ENCODE measurements at places on chromosomes 12 and 14.

GRCh38 chr14:93944348-93945069, 17.4 kb downstream of the FAM181A start:
- DNase-seq, result no peak

DNA sequence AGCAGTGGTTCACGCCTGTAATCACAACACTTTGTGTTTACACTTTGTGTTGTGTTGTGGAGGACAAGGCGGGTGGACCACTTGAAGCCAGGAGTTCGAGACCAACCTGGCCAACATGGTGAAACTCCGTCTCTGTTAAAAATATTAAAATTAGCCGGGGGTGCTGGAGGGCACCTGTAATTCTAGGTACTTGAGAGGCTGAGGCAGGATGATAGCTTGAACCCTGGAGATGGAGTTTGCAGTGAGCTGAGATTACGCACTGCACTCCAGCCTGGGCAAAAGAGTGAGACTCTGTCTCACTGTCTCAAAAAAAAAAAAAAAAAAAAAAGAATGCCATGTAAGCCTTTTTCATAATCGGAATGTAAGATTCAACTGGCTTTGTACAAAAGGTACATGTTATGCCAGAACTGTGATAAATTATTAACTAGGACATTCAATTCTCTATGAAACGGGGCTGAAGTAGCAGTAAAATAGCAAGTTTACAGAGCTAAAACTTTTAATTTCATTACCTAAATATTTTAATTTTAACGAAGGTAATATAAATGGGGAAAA, 13.9 kb upstream of the PITPNM2 start:
- no peak for DNase-seq

DNA sequence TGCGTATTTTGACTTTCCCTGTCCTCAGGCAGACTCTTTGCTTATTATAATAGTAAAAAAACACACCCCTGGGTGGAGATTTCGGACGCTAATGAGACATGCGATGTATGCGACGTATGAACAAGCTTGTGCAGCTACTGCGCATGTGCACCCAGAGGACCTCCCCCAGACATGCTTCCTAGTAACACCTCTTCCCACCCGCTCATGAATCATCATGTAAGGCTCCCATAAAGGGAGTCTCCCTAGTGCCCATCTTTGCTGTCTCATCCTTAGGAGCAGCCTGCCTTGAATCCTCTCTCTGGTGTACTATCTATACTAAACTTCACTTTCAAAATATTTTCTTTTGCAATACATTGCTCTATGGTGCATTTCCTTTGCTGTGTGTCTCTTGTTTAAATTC, 210.1 kb downstream of the TMEM132D start:
- DNase-seq, result no peak

DNA sequence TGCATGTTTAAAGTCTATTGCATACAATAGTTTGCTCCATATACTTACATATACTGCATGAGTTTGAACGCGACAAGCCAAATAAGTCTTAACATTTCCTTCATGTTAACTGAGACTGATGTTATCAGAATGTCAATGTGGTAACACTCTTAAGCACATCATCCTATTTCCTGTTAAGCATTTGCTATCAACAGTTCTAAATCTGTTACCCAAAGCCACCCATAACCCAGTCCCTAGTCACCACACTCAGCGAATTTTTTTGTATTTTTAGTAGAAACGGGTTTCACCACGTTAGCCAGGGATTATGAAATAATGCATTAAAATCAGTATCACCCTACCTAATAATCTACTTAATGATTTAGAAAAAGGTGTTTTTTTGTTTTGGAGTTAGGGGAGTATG, 39.4 kb downstream of the HNRNPC start:
- peak; percentile 73 for DNase-seq

DNA sequence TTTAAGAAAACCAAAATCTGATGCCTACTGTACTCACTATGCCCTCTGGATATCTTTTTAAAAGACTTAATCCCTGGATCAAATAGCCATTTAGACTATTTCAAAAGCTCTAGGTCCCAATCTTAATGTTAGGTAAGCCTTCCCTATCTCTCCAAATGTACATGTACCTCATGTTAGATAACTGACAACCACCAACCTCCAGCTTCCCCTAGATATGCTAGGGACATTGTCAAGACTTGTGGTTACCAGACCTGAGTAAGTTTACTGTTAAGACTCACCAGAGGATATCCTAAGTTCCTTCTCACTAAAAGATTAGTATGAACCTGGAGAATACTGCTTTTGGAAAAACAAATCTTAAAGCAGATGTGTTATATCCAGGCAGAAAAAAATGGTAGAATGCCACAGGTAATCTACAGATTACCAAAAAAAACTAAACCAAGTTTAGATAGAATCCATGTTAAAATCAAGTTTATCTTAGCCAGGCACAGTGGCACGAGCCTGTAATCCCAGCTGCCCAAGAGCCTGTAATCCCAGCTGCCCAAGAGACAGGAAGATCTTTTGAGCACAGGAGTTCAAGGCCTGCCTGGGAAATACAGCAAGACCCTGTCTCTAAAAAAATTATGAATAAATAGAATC, 9.7 kb downstream of the NAP1L1 start:
- no peak for DNase-seq

GRCh38 chr12:131458931-131459772, 251.7 kb upstream of the SFSWAP start:
- no peak for DNase-seq
